ENCODE measurements at places on chromosomes 11 and 22.

DNA sequence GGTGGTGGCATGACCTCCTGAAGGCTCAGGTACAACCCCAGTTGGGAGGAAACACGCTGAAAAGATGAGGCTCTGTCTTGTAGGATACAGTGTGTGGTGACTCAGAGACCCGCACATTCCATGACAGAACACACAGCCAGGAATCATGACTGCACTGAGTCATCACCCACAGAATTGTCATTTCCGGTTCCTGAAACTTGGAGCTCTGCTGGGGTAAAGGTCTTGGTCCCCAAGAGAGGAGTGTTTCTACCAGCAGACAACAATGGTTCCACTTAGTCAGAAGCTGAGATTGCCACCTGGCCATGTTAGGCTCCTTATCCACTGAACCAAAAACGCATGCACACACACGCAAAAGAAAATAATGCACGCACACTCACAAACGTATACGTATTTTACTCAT is 31.5 kb upstream of the CYB5R3 start:
- no peak for DNase-seq
- no peak overlapping the region for H3K4me3 ChIP-seq
- H3K27me3 ChIP-seq: peaks cover 2% of the 10 kb centered on the region
- H3K36me3 ChIP-seq: no peaks in the 10 kb centered on the region
- no peaks in the 10 kb centered on the region for H3K4me1 ChIP-seq
- H3K27ac ChIP-seq: no peak overlapping the region

GRCh38 chr11:2580571-2581001 is 119.2 kb downstream of the KCNQ1OT1 start:
- H3K4me1 ChIP-seq: no peaks in the 10 kb centered on the region
- DNase-seq: no peak
- no peaks in the 10 kb centered on the region for H3K27me3 ChIP-seq

GRCh38 chr11:111098091-111098490 is 147.4 kb upstream of the POU2AF2 start:
- DNase-seq: no peak
- H3K4me1 ChIP-seq: peaks cover 3% of the 10 kb centered on the region
- peaks cover 21% of the 10 kb centered on the region for H3K27me3 ChIP-seq
- no peak overlapping the region for H3K4me3 ChIP-seq
- H3K27ac ChIP-seq: no peak overlapping the region

DNA sequence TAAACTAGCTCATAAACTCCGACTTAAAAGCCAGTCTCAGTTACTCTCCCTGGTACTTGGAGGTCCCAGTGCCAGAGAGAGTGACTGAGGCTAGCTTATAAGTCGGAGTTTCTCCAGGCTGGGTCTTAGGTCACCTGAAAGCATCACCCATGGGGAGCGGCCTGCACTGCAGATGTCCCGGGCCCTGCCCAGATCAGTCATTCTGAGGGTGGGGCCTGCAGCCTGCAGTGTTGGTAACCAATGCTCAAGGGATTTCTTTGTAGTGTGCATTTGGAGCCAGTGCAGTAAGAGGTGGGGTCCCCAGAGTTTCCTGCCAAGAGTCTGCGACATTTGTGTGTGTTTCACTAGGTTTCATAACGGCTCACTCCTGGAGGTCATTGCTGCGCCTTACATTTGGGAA is 14.8 kb downstream of the TAB1 start:
- H3K4me1 ChIP-seq: peaks cover 27% of the 10 kb centered on the region
- no peak overlapping the region for H3K4me3 ChIP-seq
- H3K36me3 ChIP-seq: peaks cover 35% of the 10 kb centered on the region
- DNase-seq: no peak
- no peaks in the 10 kb centered on the region for H3K27me3 ChIP-seq

DNA sequence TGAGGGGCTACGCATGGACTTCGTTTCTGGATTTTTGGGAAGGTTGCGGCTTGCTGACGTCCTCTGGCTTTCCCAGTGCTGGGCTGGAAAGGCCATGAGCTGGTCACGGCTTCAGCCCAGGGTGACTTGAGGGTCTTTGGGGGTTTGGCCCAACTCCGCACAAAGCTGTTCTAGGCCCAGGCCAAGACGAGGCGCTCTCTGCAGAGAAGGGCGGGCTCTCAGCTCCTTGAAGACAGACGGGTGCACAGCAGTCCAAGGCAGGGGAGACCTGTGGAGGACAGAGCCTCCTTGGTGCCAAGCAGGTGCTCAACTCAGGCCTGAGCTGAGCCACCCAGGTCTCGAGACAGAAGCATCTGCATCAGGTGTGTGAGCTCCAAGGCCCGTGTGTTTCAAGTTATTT is 1003.7 kb downstream of the BRD1 start:
- H3K4me3 ChIP-seq: no peak overlapping the region
- no peaks in the 10 kb centered on the region for H3K4me1 ChIP-seq
- DNase-seq: no peak

- no peak overlapping the region for H3K27ac ChIP-seq
- no peaks in the 10 kb centered on the region for H3K27me3 ChIP-seq
- no peaks in the 10 kb centered on the region for H3K36me3 ChIP-seq
- peaks cover 35% of the 10 kb centered on the region for H3K4me1 ChIP-seq
Observed at GRCh38 chr11:128354476-128354875, 232.9 kb downstream of the ETS1 start.

- H3K4me3 ChIP-seq: peak overlapping the region; percentile 27
- peaks cover 26% of the 10 kb centered on the region for H3K36me3 ChIP-seq
- no peak for DNase-seq
- H3K27me3 ChIP-seq: no peaks in the 10 kb centered on the region
- peaks cover 43% of the 10 kb centered on the region for H3K4me1 ChIP-seq
Observed at GRCh38 chr22:40583053-40583741, 53.3 kb downstream of the MRTFA start.

- H3K4me1 ChIP-seq: peaks cover 29% of the 10 kb centered on the region
- H3K4me3 ChIP-seq: no peak overlapping the region
- DNase-seq: no peak
- no peak overlapping the region for H3K27ac ChIP-seq
Observed at GRCh38 chr11:46100670-46101069, 20.6 kb downstream of the PHF21A start.

DNA sequence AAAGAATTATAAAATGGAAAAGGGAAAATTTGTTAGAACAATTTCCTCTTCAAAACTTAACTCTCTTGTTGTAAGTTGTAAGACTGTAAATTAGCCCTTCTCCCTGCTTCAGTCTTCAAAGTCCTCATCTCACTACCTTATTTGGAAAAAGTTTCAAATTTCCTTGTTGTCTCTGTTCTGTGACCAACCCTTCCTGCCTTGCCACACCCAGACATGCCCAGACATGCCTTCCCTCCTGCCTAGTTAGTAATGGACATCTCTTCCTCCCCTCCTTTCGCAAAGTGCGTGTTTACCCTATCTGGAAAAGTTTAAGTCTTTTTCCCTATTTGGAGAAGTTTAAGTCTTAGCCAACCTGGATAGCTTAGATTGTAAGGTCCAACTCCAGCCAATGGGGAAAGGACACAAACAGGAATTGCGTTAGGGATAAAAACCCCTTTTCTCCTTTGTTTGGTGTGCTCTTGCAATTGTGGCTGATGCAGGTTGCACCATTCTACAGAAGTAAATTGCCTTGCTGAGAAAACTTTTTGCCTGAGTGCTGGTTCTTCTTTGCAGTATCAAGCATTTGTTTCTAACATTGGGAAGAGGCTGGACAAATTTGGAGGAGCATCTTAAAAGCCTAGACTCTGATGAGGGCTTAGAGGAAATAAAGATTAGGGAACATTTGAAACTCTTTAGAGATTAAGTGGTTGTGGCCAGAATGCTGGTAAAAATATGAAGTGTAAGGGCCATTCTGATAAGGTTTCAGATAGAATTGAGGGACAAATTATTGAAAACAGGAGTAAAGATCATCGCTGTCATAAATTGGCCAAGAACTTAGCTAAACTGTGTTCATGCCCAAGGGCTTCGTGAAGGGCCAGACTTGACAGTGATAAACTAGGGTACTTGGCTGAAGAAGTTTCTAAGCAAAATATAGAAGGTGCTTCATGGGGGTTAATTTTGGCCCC is 15.4 kb downstream of the OR52K2 start:
- no peak overlapping the region for H3K4me3 ChIP-seq
- peaks cover 10% of the 10 kb centered on the region for H3K36me3 ChIP-seq
- H3K27me3 ChIP-seq: no peaks in the 10 kb centered on the region

- H3K36me3 ChIP-seq: no peaks in the 10 kb centered on the region
- no peak overlapping the region for H3K4me3 ChIP-seq
- DNase-seq: no peak
Observed at GRCh38 chr11:47020793-47021526, 84.4 kb downstream of the CSTPP1 start.

DNA sequence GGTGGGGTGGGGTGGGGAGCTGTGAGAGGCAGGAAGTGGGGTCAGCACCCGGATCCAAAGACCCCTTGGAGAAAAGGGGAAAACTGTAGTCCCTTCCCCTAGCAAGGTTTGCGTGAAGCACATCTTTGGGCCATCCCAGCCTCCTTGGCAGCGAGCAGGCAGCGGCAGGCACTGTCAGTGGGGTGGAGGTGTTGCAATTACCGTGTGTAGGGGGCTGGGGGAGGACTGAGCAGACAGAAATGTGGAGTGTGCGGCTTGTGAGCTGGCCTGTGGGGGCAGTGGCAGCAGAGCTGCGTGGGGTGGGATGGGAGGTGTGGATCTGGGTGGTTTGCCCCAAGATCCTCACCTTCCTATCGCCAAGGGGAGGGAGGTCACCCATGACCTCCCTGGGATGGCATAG is 16.4 kb downstream of the DAGLA start:
- peaks cover 20% of the 10 kb centered on the region for H3K4me1 ChIP-seq
- H3K4me3 ChIP-seq: no peak overlapping the region

- peaks cover 29% of the 10 kb centered on the region for H3K36me3 ChIP-seq
- no peaks in the 10 kb centered on the region for H3K4me1 ChIP-seq
- no peaks in the 10 kb centered on the region for H3K27me3 ChIP-seq
- H3K27ac ChIP-seq: no peak overlapping the region
- no peak overlapping the region for H3K4me3 ChIP-seq
Observed at GRCh38 chr11:74338963-74339362, 27.5 kb upstream of the P4HA3 start.

- no peaks in the 10 kb centered on the region for H3K36me3 ChIP-seq
- no peak overlapping the region for H3K27ac ChIP-seq
- H3K4me1 ChIP-seq: no peaks in the 10 kb centered on the region
- H3K4me3 ChIP-seq: no peak overlapping the region
Observed at GRCh38 chr22:45964372-45964771, 12.6 kb downstream of the WNT7B start.

GRCh38 chr11:36631774-36632173 is 33.7 kb upstream of the RAG2 start:
- H3K36me3 ChIP-seq: no peaks in the 10 kb centered on the region
- DNase-seq: no peak
- peaks cover 4% of the 10 kb centered on the region for H3K4me1 ChIP-seq
- no peak overlapping the region for H3K27ac ChIP-seq
- no peaks in the 10 kb centered on the region for H3K27me3 ChIP-seq

- DNase-seq: no peak
- H3K27me3 ChIP-seq: peaks cover 33% of the 10 kb centered on the region
- no peak overlapping the region for H3K27ac ChIP-seq
- no peaks in the 10 kb centered on the region for H3K36me3 ChIP-seq
- H3K4me3 ChIP-seq: no peak overlapping the region
- H3K4me1 ChIP-seq: no peaks in the 10 kb centered on the region
Observed at GRCh38 chr11:125129316-125129993, 18.0 kb upstream of the TMEM218 start.

DNA sequence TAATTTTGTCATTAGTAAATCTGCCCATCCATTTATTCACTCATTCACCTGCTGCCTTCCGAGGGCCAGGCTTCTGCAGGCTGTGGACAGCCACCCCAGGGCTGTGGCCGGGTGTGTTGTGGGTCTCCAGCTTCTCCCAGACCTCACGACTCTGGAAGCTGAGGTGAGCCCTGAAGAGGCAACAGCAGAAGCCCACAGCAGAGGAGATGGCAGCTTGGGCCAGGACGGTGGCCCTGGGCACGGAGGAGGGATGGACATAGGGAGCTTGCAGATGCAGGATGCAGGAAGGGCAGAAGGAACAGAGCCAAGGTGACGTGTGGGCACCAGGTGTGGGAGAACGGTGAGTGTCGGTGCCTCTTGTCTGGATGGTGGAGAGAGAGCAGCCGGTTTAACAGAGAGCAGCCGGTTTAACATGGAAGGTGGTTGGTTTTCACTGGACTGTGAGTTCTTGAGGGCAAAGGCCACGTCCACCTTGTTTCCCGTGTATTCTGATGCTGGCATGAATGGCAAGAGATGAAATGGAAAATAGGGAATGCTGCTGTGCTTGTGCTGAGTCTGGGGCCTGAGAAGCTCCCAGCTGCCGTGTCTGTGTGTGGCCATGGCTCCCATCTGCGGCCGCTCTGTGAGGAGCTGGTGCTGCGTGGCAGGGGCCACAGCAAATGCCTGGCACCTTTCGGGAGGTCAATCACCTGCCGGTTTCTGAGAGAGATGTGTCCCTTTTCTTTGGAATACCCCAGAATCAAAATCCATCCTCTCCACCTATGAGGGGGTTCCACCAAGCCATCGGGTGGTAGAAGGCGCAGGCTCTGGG is 669.9 kb downstream of the BRD1 start:
- no peak overlapping the region for H3K27ac ChIP-seq
- H3K4me3 ChIP-seq: no peak overlapping the region
- H3K4me1 ChIP-seq: no peaks in the 10 kb centered on the region
- H3K27me3 ChIP-seq: no peaks in the 10 kb centered on the region
- no peaks in the 10 kb centered on the region for H3K36me3 ChIP-seq
- no peak for DNase-seq

DNA sequence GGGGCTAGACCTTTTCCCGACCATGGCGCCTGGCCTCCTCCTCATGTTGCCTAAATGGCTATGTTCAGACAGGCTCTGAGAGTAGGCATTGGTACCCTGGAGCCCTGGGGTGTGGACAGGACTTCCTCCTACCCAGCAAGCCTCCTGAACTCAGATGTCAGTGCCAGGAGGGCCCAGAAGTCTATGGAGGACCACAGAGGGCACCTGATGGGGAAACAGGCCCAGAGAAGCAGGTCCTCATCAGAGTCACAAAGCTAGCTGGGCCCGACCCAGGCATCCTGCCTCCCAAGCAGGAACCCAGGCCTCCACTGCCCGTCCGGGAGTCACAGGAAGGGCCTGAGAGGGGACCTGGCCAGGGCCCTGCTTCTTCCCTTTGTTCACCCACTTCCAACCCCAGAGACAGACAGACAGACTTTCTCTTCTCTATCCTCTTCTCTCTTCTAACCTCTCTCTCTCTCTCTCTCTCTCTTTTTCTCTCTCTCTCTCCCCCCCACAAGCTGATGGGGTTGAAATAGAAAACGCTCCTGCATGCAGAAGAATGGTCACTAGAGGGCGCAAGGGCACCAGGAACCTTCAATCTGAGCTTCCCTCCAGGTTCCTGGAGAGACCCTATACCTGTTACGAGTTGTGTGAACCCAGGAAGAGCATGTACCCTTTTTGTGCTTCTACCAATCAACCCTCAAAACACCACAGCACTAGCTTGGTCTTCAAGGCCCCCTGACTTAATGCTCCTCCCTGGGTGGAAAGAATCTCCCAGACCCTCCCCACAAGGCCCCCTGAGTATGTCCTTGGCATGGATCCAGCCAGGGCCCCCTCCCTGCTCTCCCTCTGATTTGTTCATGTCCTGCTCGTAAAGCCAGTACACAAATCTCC is 27.1 kb downstream of the ARAP1 start:
- H3K27me3 ChIP-seq: no peaks in the 10 kb centered on the region
- H3K27ac ChIP-seq: peak overlapping the region; percentile 66
- peaks cover 15% of the 10 kb centered on the region for H3K36me3 ChIP-seq
- peak; percentile 65 for DNase-seq
- no peak overlapping the region for H3K4me3 ChIP-seq
- H3K4me1 ChIP-seq: peaks cover 26% of the 10 kb centered on the region

Measured in activated T-helper 2 cell treated with anti-CD3 and anti-CD28 coated beads, Interferon-gamma antibody, Interleukin-2, Interleukin-4, amounts not matched to agents 10 μg/mL and 5 μg/mL and 100 μg/mL, durations not matched to agents 14 hours and 24 hours and 36 hours (primary cell).